ENCODE measurements at places on chromosomes 1 and 21.

GRCh38 chr1:1082776-1083415, 8.8 kb upstream of the RNF223 start:
- DNase-seq: no peak

DNA sequence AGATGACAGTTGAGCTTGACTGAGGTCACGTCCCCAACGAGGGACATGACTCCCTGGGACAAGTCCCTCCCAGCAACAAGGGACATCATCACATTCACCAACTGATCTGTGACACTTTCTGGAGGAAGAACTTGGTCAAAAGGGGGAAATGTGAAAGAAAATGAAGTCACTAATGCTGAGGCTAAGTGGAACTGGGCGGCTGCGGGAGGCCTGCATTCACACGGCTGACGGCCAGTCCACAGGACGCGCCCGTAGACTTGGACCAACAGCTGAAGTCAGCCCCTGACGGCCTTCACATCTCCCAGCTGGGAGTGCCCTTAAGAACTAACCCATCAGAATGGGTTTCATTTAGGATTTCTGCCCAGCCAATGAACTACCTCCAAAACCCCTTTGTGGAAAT, 26.6 kb downstream of the POFUT2 start:
- DNase-seq: no peak

DNA sequence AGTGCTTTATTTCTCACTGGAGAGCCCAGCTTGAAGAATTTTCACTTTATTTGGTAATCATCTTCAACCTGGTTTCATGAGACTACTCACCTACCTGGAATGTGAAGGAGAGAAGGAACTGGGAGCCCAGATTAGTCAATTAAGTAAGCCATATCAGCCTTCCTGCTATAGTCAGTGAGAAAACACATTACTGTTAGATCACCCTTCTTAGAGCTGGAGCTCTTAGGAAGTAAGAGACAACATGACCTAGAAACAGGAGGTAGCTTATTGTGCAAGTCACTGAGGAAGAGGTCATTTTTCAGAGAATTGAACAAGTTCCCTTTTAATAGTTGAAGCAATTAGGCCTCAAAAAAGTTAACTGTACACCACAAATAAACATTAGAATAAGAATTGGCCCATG, 49.2 kb upstream of the TEKT2 start:
- no peak for DNase-seq

DNA sequence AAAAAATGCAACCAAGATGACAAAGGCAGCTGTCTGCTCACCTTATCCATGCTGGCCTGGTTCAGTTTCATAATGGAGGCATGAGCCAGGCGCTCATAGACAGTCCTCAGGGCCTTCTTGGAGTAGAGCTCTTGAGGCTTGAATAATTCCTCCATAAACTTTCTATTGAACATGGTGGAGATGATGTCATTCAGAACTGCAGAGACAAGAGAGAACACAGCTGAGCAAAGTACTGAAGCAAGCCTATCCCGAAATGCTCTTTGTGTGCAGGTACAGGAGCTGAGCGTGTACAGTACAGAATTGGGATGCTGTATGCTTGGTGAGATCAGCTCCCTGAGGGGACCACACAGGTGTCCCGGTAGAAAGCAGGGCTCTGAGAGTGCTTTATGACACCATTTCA, 11.5 kb downstream of the OSCP1 start:
- no peak for DNase-seq

DNA sequence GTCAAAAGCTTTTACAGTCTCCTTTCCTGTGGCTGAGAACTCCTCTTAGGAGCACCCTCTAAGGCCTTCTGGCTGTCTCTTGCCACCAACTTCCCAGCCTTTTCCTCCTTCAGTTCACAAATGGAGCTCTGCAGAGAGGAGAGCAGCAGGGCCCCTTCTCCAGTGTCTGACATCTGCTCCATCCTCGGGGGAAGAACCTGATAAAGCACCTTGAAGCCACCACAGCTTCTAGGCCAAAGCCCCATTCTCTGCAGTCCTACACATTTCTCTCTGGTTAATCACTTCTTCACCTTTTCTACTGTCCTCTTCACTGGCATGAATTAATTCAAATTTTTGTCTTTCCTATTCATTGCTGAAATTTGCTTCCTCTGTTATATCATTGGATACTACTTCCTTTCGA, 378.1 kb upstream of the POU3F1 start:
- DNase-seq: no peak

DNA sequence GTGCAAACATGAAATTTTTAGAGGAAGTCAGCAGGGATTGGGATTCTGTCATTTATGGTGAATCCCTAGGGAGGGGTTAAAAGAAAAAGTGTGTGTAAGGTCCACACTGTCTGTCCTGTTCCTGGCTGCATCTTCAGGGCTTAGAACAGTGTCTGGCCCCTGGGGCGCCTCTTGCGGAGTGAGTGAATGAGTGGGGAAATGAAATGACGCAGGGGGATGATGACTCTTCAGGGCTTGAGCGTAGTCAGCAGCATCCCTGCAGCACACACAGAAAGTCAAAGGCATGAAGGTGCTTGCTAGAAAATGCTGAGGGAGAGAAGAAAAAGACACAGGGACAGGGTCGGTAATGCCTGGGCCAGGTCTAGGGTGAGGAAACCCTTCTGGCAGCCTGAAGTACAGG, 57.8 kb downstream of the PGBD5 start:
- no peak for DNase-seq

DNA sequence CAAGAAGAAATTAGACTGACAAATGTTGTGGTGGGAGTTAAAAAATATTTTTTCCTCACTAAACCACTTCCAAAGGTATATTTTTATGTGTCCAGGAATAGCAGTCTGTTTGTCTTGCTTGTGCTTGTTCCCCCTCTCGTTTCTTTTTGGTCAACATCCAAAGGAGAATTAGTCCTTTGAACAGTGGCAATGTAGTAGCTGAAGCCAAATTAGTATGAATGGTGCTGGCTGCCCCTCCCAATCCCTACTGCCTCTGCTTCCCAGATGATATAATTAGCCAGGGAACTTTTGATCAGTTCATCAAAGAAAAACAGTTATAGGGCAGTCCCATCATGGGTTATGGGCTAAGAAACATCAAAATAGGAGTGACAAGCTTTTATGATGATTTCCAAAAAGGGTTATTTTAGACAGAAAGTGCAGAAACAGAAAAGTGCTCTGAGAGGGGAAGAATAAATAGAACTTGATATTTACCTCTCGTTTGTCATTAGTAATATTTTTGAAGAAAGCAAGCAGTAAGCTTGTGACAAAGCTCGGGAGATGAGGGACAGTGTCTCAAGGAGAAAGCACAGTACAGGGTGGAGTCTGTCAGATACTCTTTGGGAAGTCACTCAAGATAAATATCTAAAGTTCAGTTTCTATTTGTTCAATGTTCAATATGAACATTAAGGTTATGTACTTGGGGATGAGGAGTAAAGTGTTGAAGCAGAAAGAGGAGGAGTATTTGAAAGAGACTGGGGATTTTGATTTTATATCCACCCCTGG, 239.1 kb downstream of the HLX start:
- DNase-seq: no peak

DNA sequence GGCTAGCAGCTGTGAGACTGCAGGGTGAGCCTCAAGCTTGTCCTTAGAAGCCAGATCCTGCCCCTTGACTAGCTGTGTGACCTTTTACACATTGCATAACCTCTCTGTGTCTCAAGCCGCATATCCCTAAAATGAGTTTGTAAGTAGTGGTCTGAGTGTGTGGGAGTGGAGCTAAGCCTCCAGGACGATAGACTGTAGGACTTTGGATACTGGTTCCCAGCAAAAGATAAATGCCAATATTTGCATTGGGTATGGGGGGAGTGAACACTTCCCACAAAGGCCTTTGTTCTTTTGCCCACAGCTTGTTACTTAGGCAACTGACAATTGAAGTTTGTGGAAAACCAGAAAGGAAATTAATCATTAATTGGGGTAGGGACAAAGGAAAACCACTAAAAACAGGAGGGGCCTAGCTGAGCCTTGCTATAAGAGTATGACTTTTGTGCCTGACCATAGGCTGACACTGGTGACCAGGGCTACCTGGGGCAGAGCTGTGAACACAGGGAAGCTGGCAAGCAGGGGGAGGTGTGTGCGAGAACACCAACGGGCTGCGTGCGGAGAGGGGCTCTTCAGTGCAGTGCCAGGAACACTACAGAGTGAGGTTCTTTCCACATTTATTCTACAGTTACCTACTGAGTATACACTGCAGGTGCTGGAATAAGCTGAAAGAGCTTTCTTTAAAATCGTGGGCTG, 102.4 kb upstream of the ETV3 start:
- no peak for DNase-seq

GRCh38 chr1:106266786-106267185, 789.7 kb upstream of the PRMT6 start:
- DNase-seq: no peak

DNA sequence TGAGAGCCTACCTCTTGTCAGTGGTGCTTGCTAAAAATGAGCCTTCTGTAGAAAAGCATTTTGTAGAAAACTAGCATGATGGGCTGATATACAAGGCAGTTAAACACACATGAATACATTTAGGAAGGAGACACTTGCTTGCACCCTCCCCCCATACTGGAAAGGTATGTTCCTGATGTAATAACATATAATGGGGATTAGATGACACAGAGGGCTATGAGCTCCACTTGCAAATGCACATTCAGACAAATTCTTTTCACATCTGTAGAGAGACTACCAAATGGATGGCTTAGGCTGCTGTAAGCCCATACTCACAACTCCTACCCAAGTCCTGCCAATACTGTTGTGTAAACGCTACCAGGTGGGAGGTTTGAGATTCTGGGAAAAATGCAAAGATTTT, 634.0 kb downstream of the SMYD3 start:
- no peak for DNase-seq

DNA sequence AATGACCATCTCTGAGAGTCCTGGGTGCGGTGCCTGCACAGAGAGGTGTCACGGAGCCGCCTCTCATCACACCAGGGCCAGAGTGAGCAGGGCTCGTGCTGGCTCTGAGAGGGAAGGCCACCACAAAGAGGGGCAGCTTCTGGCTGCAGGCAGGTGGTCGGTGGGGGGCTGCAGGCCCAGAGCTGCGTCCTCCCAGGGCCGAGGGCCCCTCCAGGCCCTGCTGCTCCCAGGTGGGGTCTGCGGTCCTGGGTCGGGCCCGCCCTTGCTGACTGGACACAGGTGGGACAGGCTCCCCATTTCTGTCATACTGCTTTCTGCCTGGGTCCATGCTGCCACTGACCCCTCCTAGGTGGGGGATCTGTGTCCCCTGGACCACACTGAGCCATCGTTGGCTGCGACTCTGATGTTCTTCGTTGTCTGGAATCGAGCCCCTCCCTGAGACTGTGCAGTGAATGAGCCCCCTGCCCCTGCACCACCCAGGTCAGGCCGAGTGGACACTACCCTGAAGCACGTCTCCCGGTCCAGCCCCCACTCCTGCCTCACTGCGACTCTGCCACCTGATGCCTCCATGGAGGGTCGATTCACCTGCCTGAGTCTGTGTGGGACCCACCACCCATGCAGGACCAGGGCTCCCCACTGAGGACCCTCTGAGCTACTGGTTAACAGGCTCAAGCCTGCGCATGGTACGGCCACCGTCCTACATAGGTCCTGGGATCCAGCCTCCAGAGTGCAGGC, 332.0 kb upstream of the VAMP3 start:
- DNase-seq: no peak

DNA sequence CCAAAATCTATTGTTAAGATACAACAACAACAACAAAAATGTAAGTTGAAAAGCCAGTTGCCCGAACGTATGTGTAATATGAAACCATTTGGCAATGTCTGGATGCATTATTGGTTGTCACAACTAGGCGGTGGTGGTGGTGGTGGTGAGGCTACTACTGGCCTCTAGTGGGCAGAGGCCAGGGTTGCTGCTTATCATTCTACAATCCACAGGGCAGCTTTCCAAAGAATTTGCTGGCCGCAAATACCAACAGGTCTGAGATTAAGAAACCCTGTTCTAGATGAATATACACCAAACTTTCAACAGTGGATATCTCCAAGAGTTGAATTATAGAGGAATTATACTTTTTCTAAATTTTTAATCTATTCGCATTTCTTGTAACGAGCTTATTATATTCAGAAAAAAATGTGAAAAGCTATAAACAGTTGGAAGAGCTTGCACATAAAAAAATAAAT, 26.8 kb upstream of the ZNF697 start:
- DNase-seq: no peak
